Activated CD8-positive, alpha-beta memory T cell treated with anti-CD3 and anti-CD28 coated beads, Interleukin-2, amount 10 ng/mL, durations not matched to agents 7 days and 5 days (primary cell): ENCODE measurements at places on chromosomes 13 and 19. TPM values are rescaled to one million over a fixed set of nuclear protein-coding genes. Genes with fewer than 3 reads are reported as not detected.

Gene CNOT3
- total RNA-seq = 83.1 TPM

Gene KCNC3
- total RNA-seq = 2.3 TPM

DNA sequence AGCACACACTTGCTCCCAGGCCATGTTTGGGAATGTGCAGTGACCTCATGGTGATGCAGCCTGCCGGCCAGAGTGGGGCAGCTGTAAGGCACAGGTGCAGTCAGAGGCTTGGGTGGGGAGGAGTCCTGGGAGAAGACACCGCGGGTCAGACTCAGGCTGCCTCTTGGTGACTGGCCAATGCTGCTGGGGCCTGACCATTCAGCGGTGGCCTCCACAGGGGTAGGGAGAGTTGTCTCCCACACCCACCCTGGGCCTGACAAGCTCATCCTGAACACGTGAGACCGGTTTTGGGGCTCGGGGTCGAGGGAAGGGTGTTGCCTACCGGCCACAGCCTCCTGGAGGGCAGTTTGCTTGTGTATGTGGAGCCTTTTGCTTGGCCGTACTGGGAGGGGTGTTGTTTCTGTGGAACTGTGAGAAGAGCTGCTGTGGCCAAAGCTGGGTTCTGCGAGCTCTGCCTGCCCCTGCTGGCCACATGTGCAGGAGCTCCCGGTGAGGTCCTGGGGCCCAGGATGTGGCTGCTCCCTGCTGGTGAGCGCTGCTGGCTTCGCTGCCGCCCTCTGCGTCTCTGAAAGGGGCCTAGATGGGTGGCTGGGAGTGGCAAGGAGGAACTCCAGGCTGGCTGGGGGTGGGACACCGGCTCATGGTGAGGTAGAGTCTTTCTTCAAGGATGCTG lies 22.1 kb downstream of the UPF1 start:
- peaks cover 49% of the 10 kb centered on the region for H3K36me3 ChIP-seq
- no peak overlapping the region for H3K27ac ChIP-seq
- peaks cover 17% of the 10 kb centered on the region for H3K4me1 ChIP-seq
- H3K4me3 ChIP-seq = no peak overlapping the region

DNA sequence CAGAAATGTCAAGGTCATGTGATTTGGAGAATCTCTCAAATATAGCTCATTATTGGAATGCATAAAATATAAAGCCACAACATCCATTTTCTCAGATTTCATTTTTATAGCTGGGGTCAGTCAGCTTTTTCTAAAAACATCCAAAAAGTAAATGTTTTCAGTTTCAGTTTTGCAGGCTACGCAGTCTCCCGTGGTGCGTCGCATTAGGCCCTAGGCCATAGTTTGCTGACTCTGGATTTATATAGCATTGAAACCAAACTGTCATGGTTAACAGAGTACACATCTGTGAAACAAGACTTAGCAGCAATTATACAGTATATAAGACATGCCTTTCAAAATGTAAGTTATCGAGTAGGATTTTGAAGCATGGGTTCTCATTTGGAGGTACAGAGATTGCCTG lies 140.0 kb downstream of the IRS2 start:
- H3K27ac ChIP-seq = no peak overlapping the region
- no peak for DNase-seq
- no peak overlapping the region for H3K4me3 ChIP-seq
- H3K36me3 ChIP-seq = no peaks in the 10 kb centered on the region
- H3K4me1 ChIP-seq = no peaks in the 10 kb centered on the region
- H3K27me3 ChIP-seq = no peaks in the 10 kb centered on the region

GRCh38 chr13:93767180-93767916 lies 540.7 kb downstream of the GPC6 start:
- H3K4me3 ChIP-seq = no peak overlapping the region
- H3K36me3 ChIP-seq = no peaks in the 10 kb centered on the region
- DNase-seq = no peak
- no peaks in the 10 kb centered on the region for H3K4me1 ChIP-seq
- H3K27ac ChIP-seq = no peak overlapping the region

DNA sequence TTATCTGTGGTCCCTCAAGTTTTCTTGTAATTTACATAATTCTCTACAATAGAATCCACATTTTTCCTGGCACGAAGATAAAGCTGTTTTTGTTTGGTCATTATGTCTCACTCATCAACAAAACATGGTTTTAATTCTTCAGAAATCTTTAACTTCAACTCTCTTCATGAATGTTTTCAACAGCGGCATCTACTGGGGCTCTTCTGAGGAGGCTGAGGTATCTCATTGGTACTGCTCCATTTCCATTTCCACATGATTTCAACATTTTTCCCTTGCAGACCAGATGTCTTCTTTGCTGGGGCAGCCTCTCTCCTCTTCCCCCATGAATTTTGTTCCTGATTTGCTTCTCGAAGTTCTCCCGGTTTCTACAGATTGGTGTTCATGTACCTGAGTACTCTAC lies 5.8 kb upstream of the KBTBD7 start:
- H3K27me3 ChIP-seq = no peaks in the 10 kb centered on the region
- no peak for DNase-seq
- H3K4me1 ChIP-seq = peaks cover 14% of the 10 kb centered on the region
- H3K4me3 ChIP-seq = no peak overlapping the region
- H3K36me3 ChIP-seq = no peaks in the 10 kb centered on the region
- H3K27ac ChIP-seq = no peak overlapping the region

DNA sequence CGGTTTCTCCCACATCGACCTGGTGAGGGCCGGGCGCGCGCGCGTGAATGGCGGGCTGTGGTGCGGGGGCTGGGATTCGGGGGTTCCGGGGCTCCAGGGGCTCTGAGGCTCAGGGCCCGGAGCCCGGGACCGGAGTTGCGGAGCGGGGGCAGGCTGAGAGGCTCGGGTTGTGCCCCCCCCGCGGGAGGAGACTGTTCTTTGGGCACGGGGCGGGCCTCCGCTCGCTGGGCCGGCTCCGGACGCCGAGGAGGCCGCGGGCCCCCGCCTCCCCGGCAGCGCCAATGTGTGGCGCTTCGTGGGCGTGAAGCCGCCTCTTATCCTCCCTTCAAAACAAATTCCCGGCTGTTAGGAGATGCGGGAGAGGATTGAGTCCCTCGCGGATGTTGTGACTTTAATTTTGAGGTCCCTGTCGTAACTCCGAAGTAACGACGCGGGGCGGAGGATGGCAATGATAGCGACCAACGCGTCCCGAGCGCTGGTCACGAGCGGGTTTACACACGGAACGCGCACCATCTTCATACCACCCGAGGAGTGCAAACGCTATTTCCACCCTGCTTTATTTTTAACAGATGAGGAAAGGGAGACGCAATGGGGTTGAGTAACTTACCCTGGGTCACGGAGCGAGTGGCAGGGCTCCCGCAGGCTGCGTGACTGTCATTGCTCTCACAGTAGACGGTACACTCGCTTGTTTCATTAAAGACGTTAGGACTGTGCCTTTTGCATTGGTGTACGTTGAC lies 536 bp downstream of the UBA2 start:
- DNase-seq = peak; percentile 59
- no peaks in the 10 kb centered on the region for H3K27me3 ChIP-seq
- peaks cover 26% of the 10 kb centered on the region for H3K36me3 ChIP-seq
- H3K27ac ChIP-seq = peak overlapping the region; percentile 91
- peaks cover 29% of the 10 kb centered on the region for H3K4me1 ChIP-seq

Gene NCCRP1
- not detected for total RNA-seq
